Suprapubic skin (tissue), 4 donors: ENCODE measurements at places on chromosomes 11 and 22. TPM values are rescaled to one million over a fixed set of nuclear protein-coding genes. Genes with fewer than 3 reads are reported as not detected.

DNA sequence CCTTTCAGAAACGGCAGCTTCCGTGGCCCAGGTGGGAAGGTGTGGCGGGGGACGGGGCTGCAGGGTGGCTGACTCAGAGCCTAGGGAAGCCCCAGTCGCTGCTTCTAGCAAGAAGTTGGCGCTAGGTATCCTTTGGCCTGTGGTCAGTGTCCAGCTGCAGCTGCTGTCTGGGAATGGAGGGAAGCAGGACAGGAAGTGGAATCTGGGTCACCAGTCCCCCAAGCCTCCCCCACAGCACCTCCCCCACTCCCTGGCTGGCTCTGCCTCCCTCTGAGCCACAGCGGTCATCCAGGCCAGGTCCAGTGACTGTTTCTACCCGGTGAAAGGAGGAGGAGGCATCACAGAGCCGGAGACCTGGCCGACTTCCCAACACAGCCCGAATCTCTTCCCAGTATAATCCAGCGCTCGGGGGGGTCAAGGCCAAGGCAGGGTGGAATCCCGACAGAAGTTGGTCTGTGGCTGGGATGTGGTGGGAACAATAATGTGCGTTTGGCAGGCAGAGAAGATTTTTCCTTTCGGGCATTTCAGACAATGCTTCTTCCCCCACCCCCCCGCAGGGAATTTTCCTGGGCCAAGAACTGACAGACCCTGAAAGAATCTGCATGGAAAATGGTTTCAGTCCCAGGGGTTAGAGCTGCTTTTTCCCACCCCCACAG is 45.1 kb downstream of the C11orf96 start:
- H3K4me3 ChIP-seq: no peak overlapping the region
- DNase-seq: peak; percentile 87
- H3K27me3 ChIP-seq: peaks cover 2% of the 10 kb centered on the region
- H3K27ac ChIP-seq: peak overlapping the region; percentile 33
- H3K36me3 ChIP-seq: no peaks in the 10 kb centered on the region

DNA sequence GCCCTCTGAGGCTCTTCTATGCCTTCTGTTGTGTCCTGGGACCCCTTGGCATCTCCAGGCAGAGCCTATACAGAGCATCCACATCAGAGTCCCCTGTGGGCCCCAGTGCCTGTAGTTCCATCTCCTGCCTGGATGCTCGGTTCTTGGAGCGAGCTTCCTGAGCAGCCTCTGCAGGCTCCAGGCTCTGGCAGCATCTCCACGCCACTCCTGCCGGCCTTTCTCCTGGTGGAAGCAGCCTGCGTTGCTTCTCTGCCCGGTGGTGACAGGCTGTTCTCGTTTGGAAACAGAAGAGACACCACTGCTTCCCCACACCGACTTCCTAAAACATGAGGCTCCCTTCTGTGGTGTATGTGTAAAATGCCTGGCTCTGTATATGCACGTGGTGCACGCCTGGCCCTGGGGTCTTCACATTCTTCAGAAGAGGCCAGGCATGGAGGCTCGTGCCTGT is 52.8 kb downstream of the BCR start:
- no peak overlapping the region for H3K27ac ChIP-seq
- no peaks in the 10 kb centered on the region for H3K27me3 ChIP-seq
- no peaks in the 10 kb centered on the region for H3K36me3 ChIP-seq
- no peak overlapping the region for H3K4me3 ChIP-seq
- H3K4me1 ChIP-seq: peaks cover 43% of the 10 kb centered on the region

- no peaks in the 10 kb centered on the region for H3K4me1 ChIP-seq
- H3K27ac ChIP-seq: no peak overlapping the region
- H3K36me3 ChIP-seq: peaks cover 33% of the 10 kb centered on the region
- no peak overlapping the region for H3K4me3 ChIP-seq
- no peak for DNase-seq
These were observed 44.5 kb upstream of the RPS13 start for GRCh38 chr11:17121981-17122380.

DNA sequence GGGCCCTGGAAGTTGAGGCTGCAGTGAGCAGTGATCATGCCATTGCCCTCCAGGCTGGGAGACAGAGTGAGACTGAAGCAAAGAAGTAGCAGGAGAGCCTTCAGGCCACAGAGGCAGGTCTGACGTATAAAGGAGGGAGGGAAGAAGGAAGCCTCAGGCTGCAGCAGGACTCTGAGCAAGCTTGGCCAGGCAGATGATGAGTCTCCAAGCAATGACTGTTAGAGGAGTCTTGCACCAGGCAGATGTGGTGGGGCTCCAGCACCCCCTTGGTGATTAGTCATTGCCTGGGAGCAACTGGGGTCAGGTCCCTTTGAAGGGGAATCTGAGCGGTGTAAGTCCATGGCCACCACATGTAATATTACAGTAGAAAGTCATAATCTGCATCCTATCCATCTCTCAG is 36.6 kb upstream of the NFAM1 start:
- no peaks in the 10 kb centered on the region for H3K4me1 ChIP-seq
- DNase-seq: no peak
- no peaks in the 10 kb centered on the region for H3K36me3 ChIP-seq

NCR3LG1 gene
- total RNA-seq: 4.6 TPM
